ENCODE measurements at places on chromosomes 3 and 15.

DNA sequence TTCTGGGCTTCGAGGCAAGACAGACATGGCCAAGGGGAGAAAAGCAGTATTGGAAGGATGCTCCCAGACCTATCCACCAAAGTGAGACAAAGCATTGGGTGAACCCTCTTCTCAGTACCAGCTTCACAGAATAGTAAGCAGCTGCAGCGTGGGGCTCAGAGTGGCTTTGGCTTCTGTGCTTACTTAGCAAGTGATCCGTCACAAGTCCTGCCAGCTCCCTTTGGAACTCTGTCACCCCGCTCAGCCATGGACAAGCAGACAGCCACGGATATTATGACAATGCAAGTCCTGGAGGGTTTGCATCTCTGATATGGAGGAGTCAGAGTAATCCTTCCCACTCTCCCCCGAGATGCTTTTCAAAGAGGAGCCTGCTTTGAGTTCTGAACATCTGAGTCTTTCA, 90.8 kb downstream of the SLCO3A1 start:
- no peak for DNase-seq

- no peak for DNase-seq
Observed at GRCh38 chr3:46931631-46932331, 44.8 kb downstream of the CCDC12 start.

DNA sequence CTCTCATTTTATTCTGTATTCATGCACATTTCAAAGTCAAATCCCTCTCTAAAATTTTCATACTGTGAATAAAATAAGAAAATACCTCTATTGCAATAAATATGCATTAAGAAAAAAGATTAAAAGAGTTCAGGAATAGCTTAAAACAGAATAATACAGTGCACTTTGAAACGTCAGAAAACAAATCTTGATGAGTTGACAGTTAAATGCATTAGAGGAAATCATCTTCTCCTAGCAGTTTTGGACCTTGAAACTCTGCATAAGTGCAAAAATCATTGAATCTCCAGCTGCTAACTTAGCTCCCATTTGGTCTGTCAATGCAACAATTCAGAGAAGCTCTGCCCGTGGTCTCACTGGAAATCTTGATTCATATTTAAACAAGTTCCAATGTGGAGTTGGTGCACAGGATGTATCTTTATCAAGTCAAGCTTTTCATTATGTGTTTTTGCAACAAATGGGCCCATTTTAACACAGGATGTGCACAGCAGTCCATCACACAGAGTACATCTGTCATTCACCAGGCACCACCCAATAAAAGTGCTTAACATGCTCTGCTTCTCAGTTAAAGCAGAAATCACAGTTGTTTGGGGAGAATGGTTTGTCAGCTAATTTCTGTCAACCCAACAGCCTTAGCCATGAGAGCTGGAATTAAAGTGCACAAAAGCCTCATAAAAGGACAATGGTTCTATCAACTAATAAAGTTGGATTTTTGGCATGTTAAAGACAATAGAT, 98.8 kb upstream of the ARRDC4 start:
- DNase-seq: no peak

- DNase-seq: no peak
Observed at GRCh38 chr3:153138276-153139210, 23.5 kb upstream of the RAP2B start.

DNA sequence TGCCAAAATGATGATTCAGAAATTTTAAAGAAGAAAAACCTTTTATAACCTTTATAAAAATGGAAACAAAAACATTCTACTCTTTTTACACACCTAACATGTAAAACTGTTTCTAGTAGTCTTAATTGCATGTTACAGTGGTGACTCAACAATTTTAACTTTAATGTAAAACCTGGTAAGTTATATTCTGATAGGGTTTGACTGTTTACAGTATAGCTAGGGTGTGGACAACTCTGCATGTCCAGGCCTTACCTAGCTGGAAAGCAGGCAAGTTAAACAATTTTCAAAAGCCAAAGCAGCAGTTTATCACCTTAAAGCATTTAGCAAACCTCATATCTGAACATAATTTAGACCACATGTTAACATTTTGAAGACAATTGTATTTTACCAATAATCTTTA, 328.5 kb downstream of the NEK10 start:
- DNase-seq: no peak

GRCh38 chr3:59186725-59187124, 136.9 kb upstream of the CFAP20DC start:
- DNase-seq: no peak

GRCh38 chr3:134928819-134929218, 133.8 kb downstream of the EPHB1 start:
- DNase-seq: no peak

DNA sequence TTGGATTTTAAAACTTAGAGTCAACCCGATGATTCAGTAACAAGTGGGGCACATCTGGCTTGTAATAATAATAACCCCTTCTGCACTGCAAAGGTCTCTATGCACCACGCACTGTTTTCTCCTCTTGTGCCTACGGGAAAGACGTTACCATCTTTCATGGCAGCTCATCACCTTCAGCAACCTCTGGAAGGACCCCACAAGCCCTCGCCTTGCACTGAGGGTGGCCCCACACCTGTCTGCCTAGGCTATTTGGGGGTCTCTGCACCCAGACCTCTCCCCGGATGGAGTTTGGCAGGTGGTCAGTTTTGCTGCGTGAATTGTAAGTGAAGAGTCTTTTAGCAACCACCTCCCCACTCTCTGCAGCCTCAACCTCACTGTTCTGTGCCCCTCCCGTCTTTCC, 138.6 kb upstream of the MEF2A start:
- DNase-seq: peak; percentile 59

- no peak for DNase-seq
Observed at GRCh38 chr3:14814411-14814871, 4.3 kb upstream of the FGD5 start.

- no peak for DNase-seq
Observed at GRCh38 chr15:98528046-98528725, 120.2 kb upstream of the IGF1R start.

- no peak for DNase-seq
Observed at GRCh38 chr15:83538682-83539081, 91.5 kb downstream of the SH3GL3 start.

GRCh38 chr3:48356419-48356818, 15.6 kb upstream of the FBXW12 start:
- DNase-seq: no peak

GRCh38 chr15:68220489-68220888, 9.0 kb downstream of the CLN6 start:
- no peak for DNase-seq

- DNase-seq: no peak
Observed at GRCh38 chr3:16790432-16791400, 94.0 kb upstream of the PLCL2 start.

DNA sequence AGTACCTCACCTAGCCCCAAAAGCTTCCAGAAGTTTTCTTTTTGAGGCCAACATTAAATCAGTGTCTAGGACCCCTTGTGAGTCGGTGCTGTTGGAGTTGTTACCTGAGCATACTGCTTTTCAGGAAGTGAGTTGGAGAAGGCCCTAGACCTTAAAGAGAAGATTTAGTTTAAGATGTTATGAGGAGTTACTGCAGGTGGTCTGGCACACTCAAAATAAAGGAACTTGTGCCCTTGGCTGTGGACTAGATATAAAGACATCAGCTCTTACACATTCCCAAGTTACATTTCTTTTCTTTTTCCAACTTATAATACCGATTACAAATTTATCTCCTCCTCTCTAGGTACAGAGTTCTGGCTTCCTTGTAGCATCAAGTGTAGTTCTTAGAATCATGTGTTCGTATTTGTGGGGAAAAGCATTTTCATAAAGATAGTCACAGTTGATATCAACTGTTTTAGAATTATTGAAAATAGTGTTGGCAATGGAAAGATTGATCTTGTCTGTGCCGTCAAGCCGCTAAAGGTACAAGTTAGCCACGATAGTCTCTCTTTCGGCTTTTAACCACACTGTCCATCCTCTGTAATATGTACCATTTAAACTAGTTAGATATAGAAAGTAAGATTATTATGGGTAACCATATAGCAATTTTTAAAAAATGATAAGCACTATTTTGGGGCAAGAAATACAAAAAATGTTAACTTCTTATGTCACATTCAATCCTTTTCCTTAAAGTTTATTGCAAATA, 8.6 kb downstream of the ZIC1 start:
- DNase-seq: no peak

- no peak for DNase-seq
Observed at GRCh38 chr3:190747571-190747970, 114.9 kb downstream of the GMNC start.

DNA sequence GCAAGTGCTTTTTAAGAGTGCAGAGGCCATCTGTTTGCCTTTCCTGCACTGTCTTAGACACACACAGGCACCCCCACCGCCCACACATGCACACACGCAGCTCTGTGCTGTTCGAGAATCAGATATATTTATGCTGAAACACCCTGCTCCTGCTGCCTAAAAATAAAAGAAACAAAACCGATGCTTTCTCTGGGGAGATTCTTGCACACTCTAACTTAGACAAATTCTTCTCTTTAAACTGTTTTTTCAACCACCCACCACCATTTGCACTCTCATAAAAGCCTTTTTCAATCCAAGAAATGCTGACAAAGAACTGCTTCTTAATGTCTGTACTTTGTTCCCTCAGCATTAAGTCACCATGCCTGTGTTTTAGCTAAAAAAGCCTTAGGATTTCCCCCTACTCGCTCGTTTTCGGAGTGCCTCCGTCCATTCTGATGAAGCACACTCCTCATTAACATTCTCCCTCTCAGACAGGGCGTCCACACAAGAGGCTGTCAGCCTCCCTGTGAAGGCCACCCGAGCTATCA, 26.2 kb downstream of the SLC12A8 start:
- no peak for DNase-seq

- no peak for DNase-seq
Observed at GRCh38 chr15:66646308-66646707, 55.7 kb upstream of the SMAD6 start.

- DNase-seq: no peak
Observed at GRCh38 chr15:59396211-59396610, 23.5 kb upstream of the MYO1E start.

DNA sequence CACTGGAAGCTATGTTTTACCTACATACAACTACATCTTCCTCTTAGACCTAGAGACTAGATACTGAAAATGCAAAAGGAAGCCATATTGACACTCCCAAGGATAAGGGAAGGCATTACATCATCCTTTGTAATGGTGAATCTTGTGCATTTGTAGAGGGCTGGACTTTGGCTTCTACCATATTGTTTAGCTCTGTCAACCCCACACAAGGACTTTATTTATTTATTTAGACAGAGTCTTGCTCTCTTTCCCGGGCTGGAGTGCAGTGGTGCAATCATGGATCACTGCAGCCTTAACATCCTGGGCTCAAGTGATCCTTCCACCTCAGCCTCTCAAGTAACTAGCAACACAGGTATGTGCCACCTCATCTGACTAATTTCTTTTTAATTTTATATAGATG, 331.5 kb upstream of the TPRG1 start:
- DNase-seq: no peak

DNA sequence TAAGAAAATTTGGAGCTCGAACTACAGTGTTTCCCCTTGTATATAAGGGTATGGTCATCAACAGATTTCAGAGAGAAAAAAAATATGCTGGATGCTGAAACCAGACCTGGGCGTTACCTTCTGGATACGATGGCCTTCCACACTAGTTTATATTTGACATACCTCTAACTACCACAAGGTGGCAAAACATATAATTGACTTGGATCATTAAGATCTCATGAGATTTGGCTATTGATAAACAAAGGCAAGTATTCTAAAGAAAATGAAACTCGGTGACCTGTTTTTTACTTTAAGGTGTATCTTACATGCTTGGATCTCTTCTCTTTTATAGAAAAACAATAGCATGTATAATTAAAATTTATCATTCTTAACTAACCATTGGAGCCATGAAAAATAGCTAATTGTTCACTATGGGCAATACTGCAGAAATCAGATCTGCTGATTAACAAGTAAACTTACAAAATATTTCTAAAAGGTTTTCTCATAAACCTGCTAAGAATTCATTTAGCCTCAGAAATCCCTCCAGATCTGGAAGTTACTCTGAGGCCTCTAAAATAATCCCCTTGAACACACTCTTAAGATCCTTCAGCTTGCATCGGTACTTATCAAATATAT, 300.6 kb upstream of the KCNH8 start:
- DNase-seq: no peak

- no peak for DNase-seq
Observed at GRCh38 chr3:153041181-153041580, 120.8 kb upstream of the RAP2B start.

DNA sequence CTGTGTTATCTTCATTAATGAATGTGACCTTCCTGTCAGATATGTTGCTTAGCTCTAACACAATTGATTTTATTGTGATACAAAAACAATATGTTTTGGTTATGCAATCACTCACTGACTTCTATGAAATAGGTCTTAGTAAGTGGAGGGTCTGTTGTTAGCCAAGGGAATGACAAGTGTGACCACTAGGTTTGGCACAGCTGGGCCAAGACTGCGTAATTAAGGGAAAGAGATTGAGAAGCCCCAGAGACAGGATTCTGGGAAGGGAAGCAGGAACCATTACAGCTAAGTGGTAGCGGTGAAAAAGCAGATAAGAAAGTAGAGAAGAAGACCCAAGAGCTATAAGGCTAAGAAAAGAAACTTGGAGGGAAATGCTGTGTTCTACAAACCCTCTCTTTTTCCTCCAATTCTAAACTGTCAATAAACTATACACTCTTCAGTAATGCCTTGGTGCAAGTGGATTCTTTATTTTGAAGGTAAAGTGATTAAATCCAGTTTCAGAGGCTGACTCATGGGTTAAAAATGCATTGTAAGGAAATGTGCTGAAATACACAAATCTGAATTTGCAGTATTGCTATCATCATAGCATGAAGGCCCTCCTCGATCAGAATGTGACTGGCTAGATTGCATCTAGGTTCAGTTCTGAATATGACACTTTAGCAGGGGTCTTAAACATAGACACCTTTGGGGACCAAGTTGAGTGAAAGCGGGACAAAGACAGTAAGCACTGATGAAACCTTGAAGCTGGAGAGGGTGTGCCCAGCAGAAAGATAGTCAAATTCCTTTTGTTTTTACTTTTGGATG, 26.1 kb downstream of the KCNMB2 start:
- DNase-seq: no peak

DNA sequence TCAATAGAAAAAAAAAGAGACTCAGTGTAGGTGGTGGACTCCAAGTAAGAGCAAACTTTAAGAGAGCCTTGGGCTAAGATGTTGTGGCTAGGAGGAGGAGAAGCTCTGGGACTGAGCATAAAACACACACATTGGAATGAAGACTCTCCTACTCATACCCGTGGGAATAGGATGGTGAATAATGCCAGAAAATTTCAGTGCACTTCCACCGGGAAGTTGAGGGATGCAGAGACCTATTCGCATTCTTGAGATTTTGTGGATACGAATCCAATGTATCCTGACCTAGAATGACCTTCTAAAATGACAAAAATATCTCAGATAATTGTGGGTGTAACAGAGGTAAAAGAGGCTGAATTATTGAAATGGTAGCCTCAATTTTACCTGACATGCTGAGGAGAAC, 388.7 kb upstream of the SGO1 start:
- no peak for DNase-seq

DNA sequence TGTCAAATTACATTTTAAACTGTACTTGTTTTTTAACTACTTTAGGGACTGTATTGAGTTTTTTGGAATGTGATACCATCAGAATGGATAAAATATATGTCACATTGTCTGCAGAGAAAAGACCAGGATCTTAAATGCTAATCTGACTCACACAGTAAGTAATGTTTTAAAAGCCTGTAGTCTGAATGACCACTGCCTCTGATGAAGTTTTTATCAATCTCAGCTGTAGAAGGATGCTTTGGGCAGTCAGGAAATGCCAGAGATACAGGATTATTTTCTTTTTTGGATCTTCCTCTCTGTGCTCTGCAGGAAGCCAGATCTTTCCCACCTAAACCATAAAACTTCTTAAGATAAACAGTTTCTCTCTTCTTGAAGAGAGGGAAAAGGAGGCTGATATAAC, 73.1 kb upstream of the PRTG start:
- DNase-seq: no peak

GRCh38 chr15:68335251-68335650, 57.7 kb downstream of the FEM1B start:
- no peak for DNase-seq

Data from suprapubic skin (tissue), 4 donors.